ENCODE measurements at places on chromosomes 11 and 22.

DNA sequence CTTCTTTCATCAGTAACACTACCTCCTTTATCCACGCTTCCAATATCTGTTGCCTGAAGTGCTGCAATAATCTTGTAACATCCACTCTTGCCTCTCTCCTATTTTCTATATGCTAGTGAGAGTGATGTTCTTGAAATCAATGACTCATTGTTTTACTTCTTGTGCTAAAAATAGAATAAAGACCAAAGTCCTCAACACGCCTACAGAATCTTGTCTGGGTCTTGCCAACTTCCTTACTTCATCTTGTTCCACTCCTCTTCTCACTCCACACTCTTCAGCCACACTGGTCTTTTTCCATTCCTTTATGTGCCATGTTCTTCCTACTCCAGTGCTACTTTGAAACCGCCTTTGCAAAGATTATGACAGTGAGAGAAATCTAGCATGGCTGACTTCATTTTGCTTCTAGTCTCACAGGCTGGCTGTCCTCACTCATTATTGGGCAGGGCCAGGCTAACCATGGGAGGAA is 136.4 kb downstream of the CCDC81 start:
- DNase-seq: peak; percentile 21

GRCh38 chr11:64474680-64475079 is 115.7 kb downstream of the RPS6KA4 start:
- no peak for DNase-seq

GRCh38 chr22:42368379-42369249 is 63.6 kb downstream of the NFAM1 start:
- peak; percentile 9 for DNase-seq

GRCh38 chr22:36722055-36722454 is 18.5 kb upstream of the CACNG2 start:
- no peak for DNase-seq

DNA sequence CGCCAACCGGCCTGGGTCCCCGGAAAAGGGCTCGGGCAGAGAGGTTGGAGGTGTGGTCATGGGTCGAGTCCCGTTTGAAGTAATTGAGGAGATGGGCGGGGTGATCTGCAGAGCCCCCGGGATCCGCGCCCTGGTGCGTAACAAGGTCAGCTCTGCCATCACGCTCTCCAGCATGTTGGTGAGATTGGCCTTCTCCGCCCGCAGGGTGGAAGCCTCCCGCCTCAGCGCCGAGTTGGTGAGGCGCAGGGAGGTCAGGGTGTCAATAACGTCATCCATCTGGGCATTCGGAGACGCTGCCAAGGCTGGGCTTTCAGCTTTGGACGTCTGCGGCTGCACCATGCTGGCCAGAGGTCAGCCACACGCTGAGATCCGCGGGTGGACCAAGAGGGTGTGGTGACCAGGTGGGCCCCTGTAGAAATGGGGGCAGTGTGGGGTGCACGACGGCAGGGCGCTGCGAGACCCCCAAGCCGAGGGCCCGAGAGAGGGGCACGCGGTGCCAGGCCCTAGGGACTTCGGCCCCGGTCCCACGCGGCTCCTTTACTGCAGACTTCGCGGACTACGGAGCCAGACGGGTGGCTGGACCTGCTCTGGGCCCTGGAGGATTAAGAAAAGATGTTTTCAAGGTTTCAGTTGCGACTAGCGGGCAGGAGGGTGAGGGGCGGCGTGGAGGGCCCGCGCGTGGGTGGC is 672 bp downstream of the RTL6 start:
- DNase-seq: no peak

DNA sequence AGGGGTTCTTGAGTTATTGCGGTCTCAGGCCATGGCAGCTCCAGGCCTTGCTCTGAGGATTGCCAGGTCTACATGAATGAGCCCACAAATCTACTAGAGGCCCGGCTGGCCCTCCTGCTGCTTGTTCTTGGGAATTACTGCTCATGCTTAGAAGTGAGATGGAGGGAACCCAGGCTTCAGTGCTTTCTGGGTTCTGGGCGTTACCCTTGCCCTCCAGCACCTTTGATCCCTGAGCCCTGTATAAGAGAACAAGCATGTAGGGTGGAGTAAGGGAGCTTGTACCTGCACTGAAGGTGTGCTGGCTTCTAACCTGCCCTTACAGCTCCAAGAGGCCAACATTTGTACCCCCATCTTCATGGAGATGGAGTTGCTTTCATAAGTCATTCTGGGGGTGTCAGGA is 4.0 kb downstream of the NAA40 start:
- DNase-seq: no peak

DNA sequence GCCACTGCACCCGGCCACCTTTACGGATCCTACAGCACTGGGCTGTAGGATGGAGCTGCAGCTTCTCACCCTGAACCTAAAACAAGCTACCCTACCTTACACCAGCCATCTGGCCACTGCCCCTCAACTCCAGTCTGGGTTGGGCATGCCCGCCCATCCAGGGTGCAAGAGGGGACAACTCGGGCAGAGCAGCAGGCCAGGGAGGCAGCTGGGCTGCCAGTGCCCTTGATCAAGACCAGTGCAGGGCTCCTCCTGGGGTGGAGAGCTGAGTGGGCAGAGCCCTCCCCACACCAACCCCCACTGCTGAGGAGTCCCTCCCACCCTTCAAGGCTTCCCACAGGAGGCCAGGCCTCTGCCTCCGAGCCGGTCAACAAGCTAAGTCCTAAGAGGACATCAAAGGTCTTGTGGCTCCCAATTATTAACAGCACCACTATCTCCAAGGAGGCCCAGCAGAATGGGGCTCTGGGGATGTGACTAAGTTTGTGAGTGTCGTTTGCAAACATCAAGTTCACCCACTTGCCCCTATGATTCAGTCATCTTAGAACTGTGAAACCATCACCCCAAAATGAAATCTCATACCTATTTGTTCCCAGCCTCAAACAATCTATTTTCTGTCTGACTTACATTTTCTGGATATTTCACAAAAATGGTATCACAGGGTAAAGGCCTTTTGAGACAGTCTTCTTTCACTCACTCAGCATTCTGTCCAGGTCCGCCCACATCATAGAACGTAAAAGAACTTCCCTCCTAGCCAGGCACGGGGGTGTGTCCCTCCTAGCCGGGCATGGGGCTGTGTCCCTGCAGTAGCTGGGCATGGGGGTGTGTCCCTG is 11.0 kb downstream of the GATD1 start:
- no peak for DNase-seq

GRCh38 chr22:50683994-50684371 is 11.4 kb downstream of the SHANK3 start:
- DNase-seq: no peak

DNA sequence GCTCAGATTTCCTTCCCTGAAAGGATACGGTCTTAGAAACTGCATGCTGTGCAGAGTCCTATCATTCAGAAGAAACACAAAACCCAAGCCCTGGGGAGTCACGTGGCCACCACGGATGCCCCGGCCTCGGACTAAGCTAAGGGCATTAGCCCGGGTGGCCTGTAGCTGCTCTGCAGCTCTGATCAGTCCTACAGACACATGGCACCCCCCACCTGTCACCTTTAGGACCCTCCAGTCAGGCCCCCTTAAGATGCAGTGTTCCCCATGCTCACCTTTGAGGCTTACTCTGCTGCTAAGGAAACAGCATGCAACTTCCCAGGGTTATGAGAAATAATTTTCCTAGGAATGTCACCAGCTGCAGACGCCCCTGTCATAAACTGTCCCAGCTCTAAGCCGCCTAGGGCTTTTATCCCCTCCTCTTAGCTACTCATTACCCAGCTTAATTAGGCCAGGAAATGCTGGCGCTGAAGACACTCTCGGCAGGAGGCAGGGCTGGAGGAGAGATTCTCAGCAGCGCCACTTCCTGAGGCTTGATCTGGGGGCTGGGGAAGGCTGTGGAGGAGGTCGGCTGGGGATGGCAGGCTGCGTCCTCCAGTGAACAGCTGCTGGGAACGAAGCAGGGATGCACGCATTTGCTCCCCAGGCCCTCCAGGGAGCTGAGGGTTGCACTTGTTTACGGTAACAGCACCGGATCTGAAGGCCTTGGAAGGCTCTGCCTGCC is 47.2 kb upstream of the ADA2 start:
- DNase-seq: no peak

- DNase-seq: no peak
These were observed 215.2 kb upstream of the NCAM1 start for GRCh38 chr11:112745973-112746372.

DNA sequence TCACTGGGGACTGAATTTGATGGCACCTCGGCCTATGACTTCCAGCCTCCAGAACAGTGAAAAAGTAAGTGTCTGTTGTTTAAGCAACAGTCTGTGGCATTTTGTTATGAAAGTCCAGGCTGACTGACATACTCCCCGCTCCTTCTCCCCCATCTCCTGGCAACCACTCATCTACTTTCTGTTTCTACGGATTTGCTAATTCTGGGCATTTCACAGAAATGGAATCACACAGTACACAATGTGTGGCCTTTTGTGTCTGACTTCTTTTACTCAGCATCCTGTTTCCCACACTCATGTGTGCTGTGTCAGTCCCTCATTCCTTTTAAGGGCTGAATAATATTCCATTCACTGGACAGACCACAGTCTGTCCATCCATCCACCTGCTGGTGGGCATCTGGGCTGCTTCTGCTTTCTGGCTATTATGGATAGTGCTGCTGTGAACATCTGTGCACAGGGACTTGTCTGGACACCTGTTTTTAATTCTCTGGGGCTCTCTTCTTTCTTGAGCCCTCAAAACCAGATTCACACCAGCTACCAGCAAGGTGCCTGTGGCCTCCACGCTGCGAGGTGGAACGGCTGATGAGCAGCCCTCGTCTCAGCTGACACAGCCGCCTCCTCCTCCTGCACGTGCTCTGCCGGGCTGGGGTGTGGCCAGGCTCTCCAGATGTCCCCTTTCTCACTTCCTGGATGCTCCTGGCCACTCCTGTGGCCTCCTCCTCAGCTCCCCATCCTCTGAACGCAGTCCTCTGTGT is 333.1 kb downstream of the CTTN start:
- DNase-seq: no peak

DNA sequence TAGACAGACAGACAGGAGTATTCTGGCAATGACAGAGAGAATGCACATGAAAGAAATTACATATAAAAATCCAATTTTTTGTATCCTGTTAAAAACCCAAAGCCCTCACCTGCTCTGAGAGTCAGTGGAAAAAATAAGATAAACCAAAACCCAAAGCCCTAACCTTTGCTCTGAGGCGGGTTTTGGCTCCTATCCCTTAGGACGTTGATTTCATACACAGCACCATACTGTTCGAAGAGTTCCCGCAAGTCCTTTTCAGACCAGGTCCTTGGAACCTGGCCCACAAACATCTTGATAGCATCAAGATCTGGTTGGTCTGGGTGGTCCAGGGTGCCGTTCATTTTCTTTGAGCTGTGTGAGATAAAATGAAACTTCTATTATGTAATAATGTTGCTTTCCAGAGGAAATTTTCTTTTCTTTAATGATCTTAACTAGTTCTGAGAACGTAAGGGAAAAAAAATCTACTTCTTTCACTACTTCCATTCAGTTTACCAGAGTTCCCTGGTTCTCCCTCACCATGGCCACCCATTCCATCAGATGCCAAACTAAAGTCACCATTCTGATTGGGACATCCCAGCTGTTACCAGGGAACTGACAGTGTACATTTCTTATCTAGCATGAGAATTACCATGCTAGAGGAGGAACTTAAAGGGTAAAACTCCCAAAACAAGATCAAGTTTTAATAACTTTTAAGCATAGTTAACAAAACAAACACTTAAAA is 39.9 kb upstream of the RAPSN start:
- no peak for DNase-seq

GRCh38 chr11:59262177-59262818 is 49.6 kb upstream of the MPEG1 start:
- DNase-seq: no peak

- no peak for DNase-seq
These were observed 46.4 kb upstream of the HORMAD2 start for GRCh38 chr22:30033901-30034300.

DNA sequence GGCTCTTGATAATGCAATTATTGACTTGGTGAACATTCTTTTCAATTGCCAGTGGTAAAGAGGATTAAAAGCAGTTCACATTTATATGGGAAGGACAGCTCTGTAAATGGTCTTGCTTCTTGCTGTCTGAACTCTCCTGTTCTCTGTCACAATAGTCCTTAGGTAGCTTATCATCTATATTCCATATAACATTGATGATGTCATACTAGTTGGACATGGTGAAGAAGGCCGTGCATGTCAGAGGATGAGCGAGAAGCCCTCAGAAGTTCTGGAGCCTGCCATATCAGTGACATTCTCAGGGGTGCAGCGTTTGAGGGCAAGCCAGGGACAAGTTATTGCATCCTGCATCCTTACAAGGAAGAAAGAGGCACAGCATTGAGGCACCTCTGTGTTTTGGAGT is 2.6 kb upstream of the CHKB start:
- DNase-seq: no peak

DNA sequence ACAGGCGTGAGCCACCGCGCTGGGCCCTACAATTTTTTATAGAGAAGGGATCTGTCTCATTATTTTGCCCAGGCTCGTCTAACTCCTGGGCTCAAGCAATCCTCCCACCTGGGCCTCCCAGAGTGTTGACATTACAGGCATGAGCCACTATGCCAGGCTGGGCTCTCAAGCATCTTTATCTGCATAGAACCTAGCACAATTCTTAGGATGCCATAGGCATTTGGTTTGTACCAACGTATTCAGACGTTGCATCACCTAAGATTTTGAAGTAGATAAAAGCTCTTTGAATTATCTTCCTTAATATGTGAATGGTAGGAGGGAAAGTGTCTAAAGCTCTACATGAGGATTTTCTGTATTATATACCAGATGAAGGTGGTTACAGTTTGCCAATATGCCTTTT is 30.5 kb downstream of the RTN3 start:
- DNase-seq: no peak

- DNase-seq: no peak
These were observed 9.5 kb downstream of the APOL3 start for GRCh38 chr22:36151006-36151595.

DNA sequence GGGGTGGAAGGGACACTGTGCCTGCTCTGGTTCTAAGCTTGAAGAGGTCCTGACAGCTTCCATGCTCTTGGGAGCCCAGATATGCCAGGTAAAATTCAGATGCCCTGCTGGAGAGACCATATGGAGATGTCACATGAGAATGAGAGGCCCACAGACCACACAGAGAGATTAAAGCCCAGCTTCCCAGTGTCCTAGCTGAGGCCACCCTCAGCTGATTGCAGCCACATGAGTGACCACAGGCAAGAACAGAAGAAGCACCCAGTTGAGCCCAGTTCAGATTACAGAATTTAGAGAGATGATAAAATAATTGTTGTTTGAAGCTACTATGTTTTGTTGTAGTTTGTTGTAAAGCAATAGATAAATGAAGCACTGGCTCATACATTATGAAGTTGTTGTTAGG is 14.4 kb upstream of the PVALB start:
- DNase-seq: no peak

DNA sequence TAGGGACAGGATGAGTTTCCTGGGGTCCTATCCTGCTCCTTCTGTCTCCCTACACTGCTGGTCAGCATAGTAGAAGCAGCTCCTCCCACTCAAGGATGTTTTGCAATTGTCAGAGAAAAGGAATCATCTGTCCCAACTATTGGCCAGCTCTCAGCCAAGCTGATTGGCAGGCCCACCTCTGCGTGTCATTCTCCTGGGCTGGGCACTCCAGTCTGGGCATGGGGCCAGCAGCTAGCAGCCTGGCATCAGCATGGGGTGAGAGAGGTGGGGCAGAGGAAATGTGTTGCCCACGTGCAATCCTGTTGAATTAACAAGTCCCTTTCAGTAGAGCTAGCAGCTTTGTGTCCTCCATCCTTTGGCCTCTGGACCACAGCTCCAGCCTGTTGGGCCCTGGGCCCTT is 14.1 kb downstream of the ANKK1 start:
- DNase-seq: no peak

- peak; percentile 72 for DNase-seq
These were observed at the start of gene CD3G for GRCh38 chr11:118343981-118344515. Gene CD3G (plus strand): TSS chr11:118344344. CDS start chr11:118344424, 80 bp downstream.

- no peak for DNase-seq
These were observed 68.9 kb upstream of the KCNQ1OT1 start for GRCh38 chr11:2768471-2769408.

GRCh38 chr11:44515048-44515447 is 50.4 kb upstream of the CD82 start:
- DNase-seq: no peak

All from activated CD4-positive, alpha-beta T cell treated with anti-CD3 and anti-CD28 coated beads, Interleukin-2, amount 50 U/mL, for 24 hours (primary cell).